ENCODE measurements at places on chromosomes 3 and 15.

DNA sequence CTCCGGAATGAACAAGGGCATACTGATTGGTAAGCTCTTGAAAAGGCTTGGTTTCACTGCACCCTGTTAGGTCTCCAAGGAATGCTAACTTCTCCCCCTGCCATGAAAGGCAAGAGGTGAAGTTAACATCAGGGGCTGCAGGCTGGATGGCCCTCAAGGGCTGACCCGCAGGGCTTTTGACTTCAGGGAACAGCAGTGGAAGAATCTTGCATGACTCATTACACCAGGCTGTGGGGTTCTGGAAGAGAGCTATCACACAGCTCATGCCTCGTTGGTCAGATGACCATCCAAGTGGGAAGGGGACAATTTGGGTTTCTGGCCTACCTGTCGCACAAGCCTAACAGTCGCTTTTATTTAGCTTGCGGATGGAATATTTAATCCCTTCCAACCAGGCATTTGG, 23.6 kb upstream of the ATG7 start:
- no peak for DNase-seq

DNA sequence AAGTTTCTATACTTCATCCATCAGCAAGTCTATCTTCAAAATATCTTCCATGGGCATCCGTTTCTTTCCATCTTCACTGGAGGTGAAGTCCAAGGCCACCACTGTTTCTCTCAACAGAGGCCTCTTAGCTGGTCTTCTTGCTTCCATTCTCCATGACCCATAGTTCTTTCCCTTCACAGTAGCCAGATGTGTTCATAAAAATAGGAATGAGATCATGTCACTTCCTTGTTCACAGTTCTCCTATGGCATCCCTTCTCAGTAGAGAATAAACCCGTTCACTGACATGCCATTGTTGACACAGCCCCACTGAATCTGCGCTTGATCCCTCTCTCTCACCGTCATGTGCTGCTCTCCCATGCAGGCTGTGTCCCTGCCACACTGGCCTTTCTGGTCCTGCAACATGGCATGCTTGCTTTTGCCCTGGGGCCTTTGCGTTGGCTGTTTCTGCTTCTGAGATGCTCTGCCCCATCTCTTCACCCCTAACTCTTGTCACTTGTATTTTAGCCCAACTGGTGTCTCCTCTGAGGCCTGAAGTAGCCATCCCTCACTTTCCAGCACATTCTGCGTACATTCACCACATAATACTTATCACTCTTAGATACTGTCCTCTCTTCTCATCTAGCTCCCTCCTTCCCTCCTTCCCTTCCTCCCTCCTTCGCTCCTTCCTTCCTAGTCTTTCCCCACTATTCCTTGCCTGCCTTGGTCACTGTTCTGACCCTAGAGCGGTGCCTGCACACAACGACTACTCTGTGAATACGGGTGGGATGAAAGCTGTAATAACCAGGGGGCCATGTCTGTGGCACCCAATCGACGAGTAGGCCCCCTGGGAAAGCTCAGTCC, 42.0 kb downstream of the STARD5 start:
- DNase-seq, result no peak

- no peak for DNase-seq
Measured at GRCh38 chr3:189632242-189632641, 1.1 kb downstream of the TP63 start.

GRCh38 chr15:33581032-33581431, 270.3 kb downstream of the RYR3 start:
- DNase-seq, result no peak

DNA sequence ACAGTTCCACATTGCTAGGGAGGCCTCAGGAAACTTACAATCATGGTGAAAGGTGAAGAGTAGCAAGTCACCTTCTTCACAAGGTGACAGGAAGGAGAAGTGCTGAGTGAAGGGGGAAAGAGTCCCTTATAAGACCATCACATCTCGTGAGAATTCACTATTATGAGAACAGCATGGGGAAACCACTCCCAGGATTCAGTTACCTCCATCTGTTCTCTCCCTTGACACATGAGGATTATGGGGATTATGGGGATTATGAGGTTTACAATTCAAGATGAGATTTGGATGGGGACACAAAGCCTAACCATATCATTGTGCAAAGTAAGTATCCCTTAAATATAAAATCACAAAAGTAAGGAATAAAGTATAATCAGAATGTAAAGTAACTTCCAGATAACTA, 375.9 kb upstream of the NAALADL2 start:
- no peak for DNase-seq
